ENCODE measurements at places on chromosomes 7 and 10.

DNA sequence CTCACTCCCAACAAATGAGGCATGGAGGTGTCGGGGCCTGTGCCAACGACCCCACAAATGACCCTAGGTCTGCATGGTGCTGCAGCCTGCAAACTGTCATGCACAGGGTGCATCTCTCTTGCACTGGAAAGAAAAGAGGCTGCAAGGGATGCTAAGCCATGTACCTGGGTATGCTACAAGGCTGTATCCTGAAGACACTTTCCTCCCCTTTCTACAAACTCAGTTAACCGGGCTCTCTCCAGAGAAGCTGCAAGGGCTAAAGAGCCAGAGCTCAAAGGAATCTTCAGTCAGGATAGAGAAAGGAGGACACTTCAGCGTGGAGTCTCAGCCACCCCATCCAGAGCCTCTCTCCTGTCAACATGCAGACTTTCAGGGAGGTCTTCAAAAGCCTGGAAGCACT lies 449.0 kb downstream of the GRID1 start:
- no peak for DNase-seq

DNA sequence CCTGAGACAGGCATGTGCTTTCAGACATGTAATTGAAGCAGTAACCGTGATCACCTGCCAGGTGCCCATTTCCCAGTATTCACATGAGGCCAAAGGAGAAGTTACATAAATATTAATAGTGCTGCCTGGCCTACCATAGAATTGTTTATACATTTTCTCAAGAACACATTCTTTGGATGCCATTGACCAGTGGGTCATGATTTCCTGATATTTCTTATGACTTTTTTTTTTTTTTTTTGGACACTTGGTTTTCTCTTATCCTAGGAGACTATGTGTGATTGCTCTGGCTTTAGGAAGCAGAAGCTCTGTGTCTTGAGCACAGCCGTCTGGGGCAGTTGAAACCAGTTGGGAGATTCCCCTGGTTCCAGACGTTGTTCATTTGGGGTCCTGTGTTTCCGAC lies 143.9 kb upstream of the NPS start:
- no peak for DNase-seq

- no peak for DNase-seq
Measured at GRCh38 chr10:49151025-49151445, 17.2 kb upstream of the FAM170B start.

GRCh38 chr7:13091974-13092707 lies 404.7 kb downstream of the ARL4A start:
- DNase-seq, result no peak

GRCh38 chr7:69598081-69598486 lies at the start of gene AUTS2:
AUTS2 (plus strand) TSS chr7:69598475; CDS start chr7:69599654, 1,179 bp downstream.
- no peak for DNase-seq

- DNase-seq, result no peak
Measured at GRCh38 chr7:74013539-74014272, 14.3 kb upstream of the ELN start.

GRCh38 chr10:77926566-77927401 lies at the start of gene DLG5:
DLG5 (minus strand) TSS chr10:77926755; CDS start chr10:77926520, 235 bp downstream.
- DNase-seq, result no peak

DNA sequence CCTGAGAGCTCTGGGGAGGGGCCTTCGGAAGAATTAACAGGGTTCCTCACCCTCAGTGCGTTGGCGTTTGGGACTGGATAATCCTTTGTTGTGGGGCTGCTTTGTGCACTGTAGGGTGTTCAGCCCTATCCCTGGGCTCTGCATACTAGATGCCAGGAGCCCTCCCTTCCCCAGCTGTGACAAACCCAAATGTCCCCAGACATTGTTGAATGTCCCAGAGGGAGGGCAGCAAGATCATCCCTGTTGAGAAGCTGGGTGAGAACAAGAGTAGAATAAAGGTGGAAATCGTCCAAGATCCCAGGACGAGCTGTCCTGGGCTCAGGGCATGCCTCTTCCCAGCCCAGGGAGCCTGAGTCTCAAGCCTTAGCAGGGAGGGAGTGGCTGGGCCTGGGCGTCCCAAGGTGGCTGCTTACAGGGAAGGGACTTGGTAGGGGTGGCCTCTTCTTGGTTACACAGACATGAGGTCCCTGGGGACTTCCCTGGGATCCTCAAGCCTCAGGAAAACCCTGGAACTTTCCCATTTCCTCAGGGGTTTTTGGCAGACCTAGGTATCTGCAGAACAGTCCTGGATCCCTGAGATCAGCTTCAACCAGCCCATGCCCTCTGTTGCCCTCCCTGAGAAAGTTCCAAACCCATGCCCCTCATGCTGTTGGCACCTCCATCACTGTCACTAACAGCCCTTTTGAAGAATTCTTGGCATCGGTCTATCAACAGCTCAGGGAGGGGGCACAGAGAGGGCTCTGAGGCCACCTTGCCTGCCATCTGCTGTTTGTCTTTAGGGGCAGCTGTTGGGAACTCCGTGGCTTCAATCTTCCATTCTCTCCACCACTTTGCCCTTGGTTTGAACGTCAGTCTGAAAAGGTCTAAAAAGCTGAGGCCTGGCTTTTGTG lies 53.7 kb downstream of the GOLGA7B start:
- no peak for DNase-seq
